Activated naive CD4-positive, alpha-beta T cell treated with anti-CD3 and anti-CD28 coated beads, Interleukin-2, amount 50 U/mL, for 72 hours (primary cell): ENCODE measurements at places on chromosomes 3 and 15. TPM values are rescaled to one million over a fixed set of nuclear protein-coding genes. Genes with fewer than 3 reads are reported as not detected.

DNA sequence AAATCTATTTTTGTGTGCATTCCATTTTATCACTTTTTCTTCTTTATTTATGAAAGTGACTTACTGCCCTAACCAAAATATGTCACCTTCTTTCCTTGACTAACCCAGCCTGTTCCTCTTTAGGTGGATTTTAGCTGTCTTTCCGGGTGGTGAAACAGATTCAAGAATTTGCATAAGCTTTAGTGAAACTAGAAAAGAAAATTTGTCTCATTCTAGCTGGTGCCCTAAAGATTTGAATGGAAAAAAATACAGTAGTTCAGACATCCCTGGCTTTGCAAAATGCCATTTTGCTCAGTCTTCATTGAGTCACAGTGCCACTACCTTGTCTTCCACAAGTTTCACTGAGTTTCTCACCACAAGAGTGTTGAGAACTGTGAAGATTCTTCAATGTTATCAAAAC lies 28.2 kb upstream of the CCDC50 start:
- no peak for DNase-seq

DNA sequence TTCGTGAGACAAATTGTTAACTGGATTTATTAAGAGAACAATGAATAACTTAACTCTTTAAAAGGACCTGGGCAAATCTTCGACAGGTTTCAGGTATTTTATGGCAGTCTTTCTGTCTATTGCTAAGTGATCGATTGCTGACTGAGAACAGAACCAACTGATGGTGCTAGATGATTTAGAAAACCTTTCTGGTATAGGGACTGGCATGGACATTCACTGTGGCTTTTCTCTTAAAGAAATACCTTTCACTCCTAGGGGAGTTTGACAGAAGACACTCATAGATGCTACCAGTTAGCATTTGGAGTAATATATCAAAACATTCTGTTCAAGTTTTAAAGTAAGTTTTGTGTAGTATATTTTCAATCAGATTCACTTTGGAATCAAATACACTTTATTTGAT lies 654 bp downstream of the PPARG start:
- no peak for DNase-seq

DNA sequence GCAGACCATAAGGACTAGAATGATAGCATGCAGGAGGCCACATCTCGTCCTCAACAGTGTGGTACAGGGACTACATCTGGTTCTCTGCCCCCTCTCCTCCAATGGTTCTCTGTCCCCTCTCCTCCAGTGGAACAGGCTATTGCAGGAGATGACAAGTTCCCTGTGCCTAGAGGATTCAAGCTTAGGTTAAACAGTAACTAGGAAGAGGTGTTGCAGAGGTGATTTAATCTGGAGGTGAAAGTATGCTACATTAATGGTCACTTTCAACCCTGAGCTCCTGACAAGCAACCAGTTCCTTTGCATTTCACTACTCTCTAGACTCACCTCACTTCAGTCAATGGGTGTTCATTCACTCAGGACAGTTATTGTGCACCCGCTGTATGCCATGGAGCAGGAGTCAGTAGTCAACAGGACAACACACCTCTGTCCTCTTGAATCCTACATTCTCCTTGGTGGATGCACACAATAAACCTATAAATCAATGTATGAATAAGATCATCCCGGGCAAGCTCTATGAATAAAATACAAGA lies 16.0 kb downstream of the SPATA12 start:
- DNase-seq: no peak

- no peak for DNase-seq
Observed at GRCh38 chr3:185330238-185330637, 32.7 kb upstream of the MAP3K13 start.

The PRSS50 gene
- total RNA-seq: not detected

The ACTRT3 gene
- 2.1 TPM for total RNA-seq

The VIPR1 gene
- total RNA-seq: 7.0 TPM

The WNT7A gene
- 0.06 TPM for total RNA-seq
